ENCODE measurements at places on chromosomes 2 and 18.

GRCh38 chr18:715626-716025, 3.2 kb upstream of the ENOSF1 start:
- peak; percentile 75 for DNase-seq

DNA sequence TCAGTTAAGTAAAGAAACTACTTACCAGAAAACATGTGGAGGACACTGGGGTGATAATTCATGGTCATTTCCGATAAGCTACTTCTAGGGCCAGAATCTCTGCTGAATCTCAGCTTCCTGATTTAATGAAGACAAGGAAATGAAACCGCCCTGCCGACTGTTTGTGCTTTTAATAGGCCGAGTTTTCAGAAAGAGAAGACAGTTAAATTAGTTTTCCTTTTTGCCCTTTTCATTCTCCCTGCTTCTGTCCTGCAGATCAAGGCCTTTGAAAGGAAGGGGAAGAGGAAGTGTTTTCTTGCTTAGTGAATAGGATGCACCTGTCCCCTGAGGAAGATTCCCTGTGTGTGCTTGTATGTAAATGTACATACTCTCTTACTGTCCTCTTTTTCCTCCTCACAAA, 126.6 kb downstream of the SH3RF3 start:
- DNase-seq, result no peak

DNA sequence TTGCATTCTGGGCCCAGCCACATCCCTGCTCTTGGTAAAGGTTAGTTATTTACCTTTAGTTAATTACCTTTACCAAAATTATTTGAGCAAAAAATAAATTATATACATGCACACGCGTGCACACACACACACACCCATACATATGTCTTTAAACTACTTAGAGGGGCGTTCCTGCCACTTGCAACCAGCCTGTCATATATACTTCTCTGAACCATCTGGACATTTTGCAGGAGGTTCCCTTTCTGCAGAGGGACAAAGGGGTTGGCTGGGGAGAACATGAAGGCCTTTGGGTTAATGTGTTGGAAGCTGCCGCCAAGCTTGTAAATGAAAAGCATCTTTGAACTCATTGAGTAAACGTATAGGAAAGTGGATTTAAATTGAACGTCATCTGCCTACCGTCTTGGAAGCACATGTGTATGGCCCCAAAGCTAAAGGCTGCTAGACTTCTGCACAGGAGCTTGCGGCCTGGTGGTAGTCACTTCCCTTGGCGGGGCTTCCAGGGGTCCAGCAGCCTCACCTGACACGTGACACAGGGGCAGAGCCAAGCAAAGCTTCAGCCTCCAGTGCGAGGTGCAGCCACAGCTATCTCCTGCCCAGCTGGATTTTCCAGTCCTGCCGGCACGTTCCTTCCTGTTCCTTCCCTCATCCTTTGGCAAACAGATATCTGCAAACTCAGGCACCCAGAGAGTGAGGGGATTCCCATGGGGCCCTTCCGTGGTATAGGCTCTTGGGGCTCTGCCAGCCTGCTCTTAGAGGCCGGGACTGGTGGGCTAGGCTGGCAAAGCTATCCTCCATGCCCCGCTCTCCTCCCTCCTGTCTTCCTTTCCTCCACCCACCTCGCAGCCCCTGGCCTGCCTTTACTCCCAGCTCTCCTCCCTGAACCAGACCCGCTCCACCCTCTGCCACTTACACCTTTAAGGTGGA, 46.1 kb downstream of the SERTAD2 start:
- no peak for DNase-seq

DNA sequence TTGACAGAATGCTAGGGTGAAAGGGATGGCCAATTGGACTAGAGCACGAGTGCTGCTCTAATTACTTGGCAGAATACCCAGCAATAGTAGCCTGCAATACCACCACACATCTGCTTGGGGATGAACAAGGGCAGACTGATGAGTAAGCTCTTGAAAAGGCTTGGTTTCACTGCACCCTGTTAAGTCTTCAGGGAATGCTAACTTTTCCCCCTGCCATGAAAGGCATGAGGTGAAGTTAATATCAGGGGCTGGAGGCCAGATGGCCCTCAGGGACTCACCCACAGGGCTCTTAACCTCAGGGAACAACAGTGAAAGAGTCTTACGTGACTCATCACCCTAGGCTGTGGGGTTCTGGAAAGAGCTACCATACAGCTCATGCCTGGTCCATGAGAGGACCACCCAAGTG, 51.7 kb upstream of the MYL1 start:
- DNase-seq, result peak; percentile 51

GRCh38 chr2:217218269-217219163, 358.7 kb upstream of the TNP1 start:
- DNase-seq, result peak; percentile 94

- peak; percentile 22 for DNase-seq
Measured at GRCh38 chr18:63342206-63342605, 22.6 kb upstream of the BCL2 start.

DNA sequence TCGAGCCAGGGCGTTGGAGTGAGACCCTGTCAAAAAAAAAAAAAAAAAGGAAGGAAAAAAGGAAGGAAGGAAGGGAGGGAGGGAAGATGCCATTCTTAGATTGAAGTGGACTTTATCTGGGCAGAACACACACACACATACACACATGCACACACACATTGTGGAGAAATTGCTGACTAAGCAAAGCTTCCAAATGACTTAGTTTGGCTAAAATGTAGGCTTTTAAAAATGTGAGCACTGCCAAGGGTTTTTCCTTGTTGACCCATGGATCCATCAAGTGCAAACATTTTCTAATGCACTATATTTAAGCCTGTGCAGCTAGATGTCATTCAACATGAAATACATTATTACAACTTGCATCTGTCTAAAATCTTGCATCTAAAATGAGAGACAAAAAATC, 564 bp upstream of the TTR start:
- no peak for DNase-seq

DNA sequence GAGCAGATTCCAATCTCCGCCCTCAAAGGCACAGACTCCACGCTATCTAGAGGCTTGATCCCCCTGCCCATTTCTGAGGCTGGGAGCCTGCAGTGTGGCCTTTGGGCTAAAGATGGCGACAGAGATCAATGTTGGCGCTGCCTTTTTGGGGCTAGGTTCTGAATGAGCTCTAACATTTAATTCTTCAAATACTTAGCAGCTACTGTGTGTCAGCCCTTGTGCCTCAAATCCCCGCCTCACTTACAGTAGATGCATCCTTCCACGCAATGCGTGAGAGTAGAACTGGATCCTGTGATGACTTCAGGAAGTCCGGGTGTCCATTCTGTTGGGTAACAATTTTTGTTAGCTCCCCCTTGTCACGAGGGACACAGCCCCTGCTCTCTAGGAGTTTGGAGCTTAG, 12.4 kb downstream of the IL1F10 start:
- DNase-seq, result peak; percentile 10

DNA sequence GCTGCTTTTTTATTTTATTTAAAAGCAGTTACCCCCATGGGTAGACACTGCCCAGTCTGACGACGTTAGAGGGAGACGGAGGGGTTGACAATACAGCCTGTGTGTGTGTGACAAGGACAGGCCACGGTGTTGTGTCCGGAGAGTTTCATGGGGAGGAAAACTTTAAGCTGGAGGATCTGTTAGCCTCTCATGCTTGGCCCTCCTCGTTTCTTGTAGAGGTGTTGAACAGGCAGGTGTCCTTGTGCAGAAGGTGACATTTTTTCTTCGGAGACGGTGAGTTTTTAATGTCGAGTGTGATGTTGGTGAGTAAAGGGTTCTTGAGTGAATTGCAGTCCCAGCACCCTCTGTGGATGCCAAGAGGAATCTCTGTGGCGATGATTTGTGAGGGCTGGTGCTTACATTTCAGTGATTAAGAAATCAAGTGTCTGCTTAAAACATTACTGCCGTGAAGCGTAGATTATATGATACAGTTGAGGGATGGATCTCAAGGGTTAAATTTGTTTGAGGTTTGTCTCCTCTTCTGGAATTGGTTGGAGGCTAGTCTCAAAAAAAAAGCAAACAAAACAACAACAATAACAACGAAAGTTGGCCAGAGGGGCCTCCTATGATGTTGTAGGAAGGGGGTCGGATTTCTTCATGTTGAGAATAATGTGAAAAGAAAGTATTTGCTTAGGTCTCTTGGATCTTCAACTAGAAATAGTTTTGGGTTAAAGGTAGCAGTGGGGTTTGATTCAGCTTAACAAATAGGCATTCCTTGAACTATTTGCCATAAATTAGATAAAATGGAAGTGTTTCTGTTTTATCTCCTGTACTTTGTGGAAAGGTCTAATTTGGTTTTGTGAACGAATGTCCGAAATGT, 1.6 kb downstream of the NCOA1 start:
- peak; percentile 51 for DNase-seq

DNA sequence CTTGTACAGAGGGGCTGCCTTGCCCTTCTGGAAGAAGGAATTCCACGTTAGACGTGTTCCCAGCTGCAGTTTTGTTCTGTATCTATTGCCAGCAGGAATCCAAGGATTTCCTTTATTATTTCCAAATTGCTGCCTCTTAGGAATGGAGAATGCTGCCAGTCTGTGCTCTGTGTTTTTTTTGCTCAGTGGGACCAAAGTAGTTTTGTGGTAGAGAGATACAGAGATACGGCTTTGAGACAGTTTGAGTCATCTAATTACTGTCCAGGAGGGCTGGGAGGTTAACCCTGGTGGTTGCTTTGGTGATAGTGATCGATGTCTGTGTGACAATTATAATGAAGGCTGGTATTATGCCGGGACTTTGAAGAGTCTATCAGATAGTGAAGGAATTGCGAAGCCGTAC, 26.3 kb downstream of the ASAP2 start:
- peak; percentile 93 for DNase-seq

DNA sequence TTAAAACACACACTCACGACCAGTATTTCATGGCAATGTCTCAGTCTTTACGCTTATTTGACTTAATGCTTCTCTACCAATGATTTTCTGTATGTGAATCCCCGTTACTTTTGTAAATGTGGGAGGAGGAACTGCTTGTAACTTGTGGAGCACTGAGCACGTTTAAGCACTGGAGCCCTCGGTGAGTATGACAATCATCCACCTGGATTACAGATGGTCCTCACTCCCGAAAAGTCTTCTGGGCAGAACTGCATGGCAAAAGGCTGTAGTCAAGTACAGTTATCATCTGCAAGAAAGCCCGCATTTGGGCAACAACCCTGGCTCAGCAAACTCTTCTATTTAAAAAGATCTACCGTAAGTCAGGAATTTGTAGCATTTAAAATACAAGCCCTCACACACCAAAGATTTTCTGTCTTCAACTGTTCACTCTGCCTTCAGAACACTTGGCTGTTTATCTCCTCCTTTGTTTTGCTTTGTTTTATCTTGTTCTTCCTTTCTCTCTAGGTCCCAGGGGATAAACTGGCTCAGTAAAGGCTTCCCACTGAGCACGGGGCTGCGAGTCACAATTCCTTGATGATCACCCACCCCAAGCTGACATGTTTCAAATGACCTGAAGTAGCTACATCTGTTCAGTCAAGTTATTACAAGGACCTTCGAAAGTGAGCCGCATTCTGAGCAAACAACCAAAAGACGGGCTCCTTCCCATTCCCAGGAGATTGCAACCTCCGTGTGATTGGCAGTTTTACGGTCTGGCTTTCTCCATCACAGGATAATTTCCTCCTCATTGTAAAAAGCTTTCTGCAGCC, 102.2 kb downstream of the DLGAP1 start:
- DNase-seq, result no peak

GRCh38 chr2:77087987-77088414, 434.2 kb downstream of the LRRTM4 start:
- no peak for DNase-seq

DNA sequence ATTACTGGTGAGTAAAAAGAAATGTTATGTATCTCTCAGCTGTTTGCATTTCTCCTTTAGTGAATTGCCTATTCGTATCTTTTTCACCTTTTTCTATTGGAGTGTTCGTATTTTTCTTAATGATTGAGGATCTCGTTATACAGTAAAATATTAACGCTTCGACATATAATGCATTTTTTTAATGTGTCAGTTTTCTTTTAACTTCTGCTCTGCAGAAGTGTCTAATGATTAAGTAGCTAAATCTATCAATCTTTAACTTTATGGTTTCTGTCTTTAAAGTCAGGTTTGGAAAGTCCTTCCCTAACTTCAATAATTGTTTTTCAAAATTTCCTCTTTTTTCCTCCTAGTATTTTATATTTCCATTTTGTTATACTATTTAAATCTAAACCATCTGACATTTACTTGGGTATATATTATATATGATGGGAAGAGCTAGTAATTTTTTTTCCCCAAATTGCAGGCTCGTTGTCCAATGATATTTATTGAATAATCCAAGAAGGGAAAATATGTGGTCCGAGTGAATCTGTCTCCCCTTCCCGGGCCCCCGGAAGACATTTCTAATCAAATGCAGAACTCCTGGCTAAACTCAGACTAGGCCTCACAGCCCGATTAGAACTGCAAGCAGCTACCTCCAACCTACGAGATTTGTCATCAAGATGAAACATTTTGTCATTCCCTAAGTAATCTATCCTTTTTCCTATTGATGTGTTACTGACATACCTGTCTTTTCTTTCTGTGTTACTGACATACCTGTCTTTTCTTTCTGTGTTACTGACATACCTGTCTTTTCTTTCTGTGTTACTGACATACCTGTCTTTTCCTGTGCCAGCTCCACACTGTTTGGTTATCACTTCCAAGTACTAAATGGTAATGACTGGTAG, 17.2 kb downstream of the PCBP1 start:
- DNase-seq, result peak; percentile 85

DNA sequence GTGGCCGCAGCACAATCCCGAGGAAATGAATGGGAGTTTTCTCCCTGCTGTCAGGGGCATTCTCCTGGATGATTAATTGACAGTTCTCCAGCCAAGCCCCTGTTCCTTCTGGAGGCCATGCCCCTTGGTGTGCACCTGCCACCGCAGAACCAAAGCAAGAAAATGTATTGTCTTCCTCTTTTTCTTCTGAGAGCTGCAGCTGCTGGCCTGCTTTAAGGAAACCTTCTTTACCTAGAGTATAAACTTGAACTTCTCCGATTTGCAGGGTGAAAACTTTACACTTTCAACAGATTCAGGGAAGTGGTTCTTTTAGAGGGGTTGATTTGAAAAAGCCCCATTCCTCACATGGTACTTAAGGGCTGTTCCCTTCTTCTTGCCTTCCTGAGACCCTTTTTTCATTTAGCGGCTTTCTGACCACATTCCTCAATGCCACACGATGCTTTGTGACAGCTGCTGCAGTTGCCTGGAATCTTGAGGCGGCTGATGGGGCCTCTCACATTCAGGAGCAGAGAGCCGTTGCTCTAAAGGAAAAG, 402.8 kb downstream of the TXNL1 start:
- peak; percentile 67 for DNase-seq

DNA sequence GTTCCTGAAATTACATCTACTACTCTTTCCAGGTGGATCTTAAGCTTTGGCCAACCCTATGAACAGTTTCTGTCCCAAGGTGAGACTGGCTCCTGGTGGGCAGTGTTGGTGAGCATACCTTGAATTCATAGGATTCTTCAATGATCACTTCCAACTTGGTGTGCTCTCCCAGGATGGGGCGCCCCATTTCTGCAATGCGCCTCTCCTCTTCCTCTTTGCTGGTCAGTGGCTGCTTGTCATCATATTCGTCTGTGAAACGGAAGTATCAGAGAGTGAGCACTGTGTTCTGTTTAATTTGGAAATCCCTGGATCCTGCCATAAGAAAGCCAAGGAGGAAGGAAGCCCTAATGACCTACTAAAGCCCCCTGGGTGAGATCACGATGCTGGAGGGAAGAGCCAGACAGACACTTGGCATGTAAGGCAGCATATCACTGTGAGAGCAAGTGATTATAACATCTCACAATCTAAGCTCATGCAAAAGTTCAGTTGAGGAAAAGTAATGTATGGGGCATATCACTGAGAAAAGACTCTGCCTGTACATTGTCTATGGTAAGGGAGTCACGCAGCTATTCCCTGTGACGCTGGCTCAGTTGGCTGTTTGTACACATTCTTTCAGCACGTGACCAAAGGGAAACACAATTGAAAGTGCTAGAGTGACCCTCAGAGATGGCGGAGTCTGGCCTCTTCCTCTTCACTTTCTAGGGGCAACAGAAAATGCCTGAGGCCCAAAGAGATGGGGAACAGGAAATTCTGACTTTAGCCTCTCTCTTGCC, 287.0 kb downstream of the SLC8A1 start:
- no peak for DNase-seq

All from fibroblast of lung (primary cell).